Thymus (tissue), 14 donors: ENCODE measurements at places on chromosomes 16 and 17. TPM values are rescaled to one million over a fixed set of nuclear protein-coding genes. Genes with fewer than 3 reads are reported as not detected.

DNA sequence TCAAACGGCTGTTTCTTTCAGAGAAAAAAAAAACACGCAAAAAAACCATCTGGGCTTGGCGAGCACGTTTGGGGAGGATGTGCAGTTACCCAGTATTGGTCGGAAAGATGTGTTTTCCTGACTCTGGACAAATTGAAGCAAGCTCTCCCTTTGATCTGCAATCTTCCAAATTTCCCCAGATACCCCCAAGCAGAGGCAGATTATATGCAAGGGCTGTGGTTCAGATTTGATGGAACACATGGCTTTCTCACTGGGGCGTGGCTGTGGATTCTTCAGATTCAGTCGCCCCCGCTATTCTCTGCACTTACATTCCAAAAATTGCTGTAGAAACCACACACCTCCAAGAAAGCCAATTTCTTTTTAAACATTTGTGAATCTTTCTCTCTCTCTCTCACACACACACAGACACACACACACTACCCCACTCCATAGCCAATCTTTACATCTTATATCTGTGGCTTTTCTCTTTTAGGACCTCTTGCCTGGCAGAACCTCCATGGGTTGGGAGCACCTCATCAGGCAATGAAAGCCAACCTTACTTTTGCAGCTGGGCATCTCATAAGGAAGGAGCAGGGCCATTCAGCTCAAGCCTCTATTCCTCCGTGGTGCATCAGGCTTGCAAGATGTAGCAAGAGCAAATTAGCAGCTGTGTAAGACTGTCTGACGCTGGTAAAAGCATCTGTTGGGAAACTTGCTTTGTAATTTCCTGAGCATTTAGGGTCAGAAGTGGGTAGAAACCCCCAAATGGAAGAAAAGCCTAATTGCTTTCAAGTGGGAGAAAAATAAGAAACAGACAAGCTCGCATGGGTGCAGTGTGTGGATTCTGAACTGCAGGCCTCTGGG, 103.9 kb upstream of the FAM20A start:
- DNase-seq = no peak

GRCh38 chr17:43736389-43736788, 22.2 kb downstream of the SOST start:
- DNase-seq = no peak

GRCh38 chr16:1775846-1776671, 3.1 kb upstream of the MRPS34 start:
- no peak for DNase-seq

The WNT9B gene
- 0.05 TPM for total RNA-seq

The SPATA20 gene
- total RNA-seq = 8.0 TPM

The PIRT gene
- 0.09 TPM for total RNA-seq
